ENCODE measurements at places on chromosomes 2 and 18. TPM values are rescaled to one million over a fixed set of nuclear protein-coding genes. Genes with fewer than 3 reads are reported as not detected.

FAHD2A gene
- 23.0 TPM for total RNA-seq

HOXD10 gene
- total RNA-seq, result 0.29 TPM

GRCh38 chr18:47970664-47971531 lies 40.4 kb upstream of the SMAD2 start:
- DNase-seq, result peak; percentile 39

HOXD9 gene
- 2.4 TPM for total RNA-seq

DNA sequence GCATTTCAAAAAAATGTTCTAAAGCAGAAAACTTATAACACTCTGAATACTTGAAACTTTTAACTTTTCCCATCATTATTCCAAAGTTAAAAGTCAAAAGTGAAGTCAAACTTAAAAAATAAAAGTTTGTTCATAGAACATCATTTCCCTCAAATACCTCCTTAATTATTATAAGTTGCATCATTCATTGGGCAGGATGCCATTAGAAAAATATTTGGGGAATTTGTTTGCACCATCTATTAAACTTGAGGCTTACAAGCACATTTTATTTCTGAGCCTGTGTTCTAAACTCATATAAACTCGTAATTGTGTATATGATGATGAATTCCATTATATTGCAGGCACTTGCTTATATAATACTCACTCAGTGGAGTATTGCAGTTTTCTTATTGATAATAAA lies 588.0 kb upstream of the NRXN1 start:
- DNase-seq, result no peak

GRCh38 chr2:114010001-114010400 lies 120.1 kb downstream of the ACTR3 start:
- no peak for DNase-seq

All from lower leg skin (tissue), 4 donors.